ELF-1 (cell line): ENCODE measurements at places on chromosomes 7 and 10.

- no peak for DNase-seq
These were observed 1111.3 kb downstream of the TYW1 start for GRCh38 chr7:68107968-68108367.

DNA sequence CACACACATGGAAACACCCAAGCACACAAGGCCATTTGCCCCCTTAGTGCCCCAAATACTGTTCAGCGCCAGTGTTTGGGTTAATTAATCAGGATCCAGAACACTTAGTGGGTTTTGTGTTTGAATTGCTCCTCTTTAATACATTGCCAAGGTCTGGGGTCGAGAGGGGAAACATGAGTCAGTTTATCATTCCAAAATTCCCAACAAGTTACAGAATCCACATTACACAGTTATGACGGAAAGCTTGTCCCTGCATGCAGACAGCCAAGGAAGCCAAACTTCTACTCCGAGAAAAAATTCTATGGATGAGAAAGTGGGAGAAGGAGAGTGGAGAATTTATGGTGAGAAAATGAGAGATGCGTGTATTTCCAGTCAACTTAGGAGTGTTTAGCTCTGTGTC is 189.0 kb downstream of the NPSR1 start:
- no peak for DNase-seq

GRCh38 chr7:106262221-106262881 is 22.4 kb downstream of the NAMPT start:
- no peak for DNase-seq

DNA sequence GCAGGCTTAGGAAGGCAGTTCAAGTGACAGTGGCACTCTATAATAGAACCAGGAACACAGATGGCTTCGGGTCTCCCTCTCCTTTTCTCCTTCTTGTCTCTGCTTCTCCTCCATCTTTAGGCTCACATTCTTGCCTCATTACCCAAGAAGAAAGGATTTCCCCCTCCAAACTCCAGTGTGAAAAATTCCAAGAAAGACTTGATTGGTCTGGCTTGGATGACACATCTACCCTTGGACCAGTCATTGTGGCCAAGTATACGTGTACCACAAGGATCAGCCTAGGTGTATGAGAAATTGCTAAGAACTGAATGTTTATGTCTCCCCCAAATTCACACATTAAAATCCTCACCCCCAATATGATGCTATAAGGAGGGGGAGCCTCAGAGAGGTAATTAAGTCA is 53.9 kb downstream of the PRTFDC1 start:
- DNase-seq: no peak

- no peak for DNase-seq
These were observed 658.0 kb downstream of the TYW1 start for GRCh38 chr7:67654642-67655041.
